IPS DF 19.7 (cell line): ENCODE measurements at places on chromosomes 5 and 9.
A peak's percentile ranks its signal among the peaks of the same experiment; 100 is the strongest.

- DNase-seq = no peak
Observed at GRCh38 chr5:144308174-144308573, 137.5 kb downstream of the KCTD16 start.

DNA sequence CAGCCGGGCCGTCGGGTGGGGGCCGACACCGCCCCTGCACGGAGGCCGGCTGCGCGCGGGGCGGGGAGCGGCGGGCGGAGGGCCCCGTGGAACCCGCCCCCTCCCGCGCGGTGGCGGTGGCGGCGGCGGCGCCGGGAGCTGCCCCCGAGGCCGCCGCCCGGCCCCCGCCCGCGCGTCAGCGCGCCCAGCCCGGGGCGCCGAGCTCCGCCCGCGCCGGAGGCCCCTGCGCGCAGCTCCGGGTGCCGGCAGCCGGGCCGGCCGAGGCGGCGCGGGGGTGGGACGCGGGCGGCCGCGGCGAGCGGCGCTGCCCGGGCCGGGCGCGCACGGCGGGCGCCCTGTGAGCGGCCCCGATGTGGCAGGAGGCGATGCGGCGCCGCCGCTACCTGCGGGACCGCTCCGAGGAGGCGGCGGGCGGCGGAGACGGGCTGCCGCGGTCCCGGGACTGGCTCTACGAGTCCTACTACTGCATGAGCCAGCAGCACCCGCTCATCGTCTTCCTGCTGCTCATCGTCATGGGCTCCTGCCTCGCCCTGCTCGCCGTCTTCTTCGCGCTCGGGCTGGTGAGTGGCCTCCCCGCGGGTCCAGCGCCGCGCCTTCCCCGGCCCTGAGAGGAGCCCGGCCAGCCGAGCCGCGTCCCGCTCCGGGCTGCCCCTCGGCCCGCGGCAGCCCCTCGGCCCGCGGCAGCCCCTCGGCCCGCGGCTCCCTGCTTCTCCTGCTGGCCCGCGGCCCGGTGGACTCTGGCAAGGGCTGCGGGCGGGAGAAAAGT is at the start of gene ADCY2:
TSS of gene ADCY2 (plus strand) at position 192 of the 766 bp plus-strand sequence. CDS start at position 351, 159 bp downstream.
- no peak for DNase-seq

DNA sequence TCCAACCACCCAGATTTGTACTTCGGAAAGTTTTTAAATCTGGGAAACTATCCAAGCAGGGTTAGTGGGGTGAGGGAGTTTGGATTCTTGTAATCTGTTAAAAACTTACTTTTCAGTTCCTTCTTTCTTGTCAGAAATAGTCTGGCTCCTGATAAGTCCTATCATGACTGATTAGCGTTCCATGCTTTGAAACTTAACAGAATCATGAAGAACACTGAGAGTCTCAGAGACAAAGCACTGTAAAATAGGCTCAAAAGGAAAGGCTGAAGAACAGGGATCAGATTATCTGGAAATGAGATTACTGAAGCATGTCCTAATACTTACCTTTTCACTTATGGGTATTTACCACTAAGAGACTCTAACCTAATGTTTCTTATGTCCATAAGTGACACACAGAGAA is 242.5 kb downstream of the ARRDC3 start:
- DNase-seq = no peak

DNA sequence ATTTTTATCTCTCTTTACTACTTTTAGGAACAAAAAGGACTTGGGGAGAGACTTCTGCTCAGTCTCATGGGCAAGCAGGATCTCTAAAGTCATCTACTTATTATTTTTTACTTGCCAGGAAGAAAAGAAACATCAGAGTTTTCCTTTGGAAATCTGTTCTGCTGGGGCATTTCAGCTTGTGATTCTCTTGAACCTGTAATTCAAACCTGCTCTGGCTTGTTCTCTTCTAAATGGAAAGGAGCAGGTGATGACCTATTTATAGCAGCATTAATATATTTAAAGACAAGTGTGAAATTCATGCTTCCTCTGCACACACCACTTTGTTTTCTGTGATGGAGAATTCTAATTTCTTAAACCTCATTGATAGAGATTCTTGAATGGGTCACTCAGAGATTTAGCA is 2.0 kb downstream of the ADCY2 start:
- DNase-seq = no peak

DNA sequence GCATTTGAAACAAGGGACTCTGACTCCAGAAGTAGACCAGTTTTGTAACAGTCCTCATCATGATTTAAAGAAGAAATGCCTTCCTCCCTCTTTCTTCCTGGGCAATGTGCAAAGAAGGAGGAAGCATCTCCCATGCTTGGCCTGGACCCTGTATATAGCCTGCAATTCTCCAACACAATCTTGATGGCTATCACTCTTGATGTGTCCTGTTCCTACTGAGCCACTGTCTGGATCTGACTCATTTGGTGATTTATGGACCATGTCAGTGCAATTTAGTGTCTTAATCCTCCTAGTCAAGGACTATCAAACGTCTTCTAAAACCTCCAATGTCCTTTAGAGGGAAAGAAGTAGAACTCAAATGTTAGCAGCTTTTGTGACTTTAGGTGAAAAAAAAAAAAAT is 697.3 kb downstream of the TLR4 start:
- DNase-seq = no peak

- DNase-seq = no peak
Observed at GRCh38 chr5:14263699-14264098, 120.6 kb downstream of the TRIO start.

DNA sequence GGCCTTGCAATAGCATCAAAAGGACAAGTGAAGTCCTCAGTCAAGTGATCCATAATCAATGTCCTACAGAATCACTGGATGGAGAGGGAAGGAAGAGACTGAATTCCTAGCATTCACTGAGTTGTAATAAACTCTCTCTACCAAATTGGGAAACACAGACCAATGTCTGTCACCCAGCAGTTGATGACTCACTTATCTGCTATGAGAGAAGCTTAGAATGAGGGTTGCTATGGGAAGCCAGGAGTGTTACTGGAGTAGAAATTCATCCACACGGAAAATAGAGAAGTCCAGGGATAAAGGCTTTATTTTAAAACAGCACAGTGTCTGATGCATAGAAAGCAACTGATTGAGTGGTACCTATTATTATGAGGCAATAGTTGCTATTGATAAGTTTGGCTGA is 407.4 kb downstream of the BRINP1 start:
- peak; percentile 42 for DNase-seq

DNA sequence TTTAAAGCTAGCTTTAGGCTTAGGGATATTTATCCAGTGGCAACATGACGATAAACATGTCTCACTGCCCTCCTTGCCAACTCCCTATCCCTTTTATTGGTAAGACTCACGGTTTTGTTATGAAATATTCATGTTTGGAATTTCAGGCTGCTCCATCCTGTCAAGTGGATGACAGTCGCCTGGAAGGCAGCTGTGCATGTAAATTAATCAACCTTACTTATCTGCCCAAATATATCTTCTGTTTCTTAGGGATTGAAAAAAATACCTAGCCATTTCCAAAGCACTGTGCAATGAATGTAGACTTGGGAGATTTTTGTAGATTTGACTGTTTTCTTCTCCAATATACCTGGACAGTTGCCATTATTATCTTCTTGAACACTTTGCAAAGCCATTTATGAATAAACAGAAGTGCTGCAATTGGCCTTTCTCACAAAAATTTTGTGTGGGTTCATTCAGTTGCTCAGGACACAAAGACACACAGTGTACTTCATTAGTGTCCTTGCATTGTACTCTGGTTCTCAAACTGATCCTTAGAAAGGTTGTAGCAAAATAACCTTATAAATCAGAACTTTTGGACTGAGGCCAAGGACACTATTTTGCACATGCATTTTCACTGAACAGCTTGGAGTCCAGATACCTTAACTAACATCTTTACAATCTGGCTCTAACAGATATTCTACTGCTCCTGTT is 889.4 kb upstream of the SEMA6A start:
- DNase-seq = no peak

GRCh38 chr9:134601764-134602163 is 39.8 kb upstream of the COL5A1 start:
- no peak for DNase-seq

GRCh38 chr5:16450163-16450562 is 15.4 kb downstream of the ZNF622 start:
- no peak for DNase-seq

DNA sequence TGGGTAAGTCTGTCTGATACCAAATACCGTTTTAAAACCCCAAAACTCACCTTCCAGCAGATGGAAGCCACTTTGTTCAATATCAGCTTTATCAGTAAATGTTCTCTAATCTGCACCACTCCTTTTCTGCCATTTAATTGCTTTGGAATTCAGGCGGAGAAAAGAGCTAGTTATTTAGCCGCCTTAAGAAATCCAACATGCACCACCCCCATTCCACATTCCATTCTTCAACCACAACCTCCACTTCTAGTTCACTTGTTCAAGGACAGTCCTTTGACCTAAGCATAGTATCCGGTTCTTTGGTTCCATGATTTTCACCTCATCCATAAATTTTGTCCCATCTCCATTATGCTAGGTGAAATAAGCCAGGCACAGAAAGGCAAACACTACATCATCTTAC is 240.1 kb downstream of the DNAH5 start:
- no peak for DNase-seq

GRCh38 chr5:4540375-4541173 is 599.6 kb upstream of the ADAMTS16 start:
- DNase-seq = no peak
